ENCODE measurements at places on chromosomes 7 and 10.

DNA sequence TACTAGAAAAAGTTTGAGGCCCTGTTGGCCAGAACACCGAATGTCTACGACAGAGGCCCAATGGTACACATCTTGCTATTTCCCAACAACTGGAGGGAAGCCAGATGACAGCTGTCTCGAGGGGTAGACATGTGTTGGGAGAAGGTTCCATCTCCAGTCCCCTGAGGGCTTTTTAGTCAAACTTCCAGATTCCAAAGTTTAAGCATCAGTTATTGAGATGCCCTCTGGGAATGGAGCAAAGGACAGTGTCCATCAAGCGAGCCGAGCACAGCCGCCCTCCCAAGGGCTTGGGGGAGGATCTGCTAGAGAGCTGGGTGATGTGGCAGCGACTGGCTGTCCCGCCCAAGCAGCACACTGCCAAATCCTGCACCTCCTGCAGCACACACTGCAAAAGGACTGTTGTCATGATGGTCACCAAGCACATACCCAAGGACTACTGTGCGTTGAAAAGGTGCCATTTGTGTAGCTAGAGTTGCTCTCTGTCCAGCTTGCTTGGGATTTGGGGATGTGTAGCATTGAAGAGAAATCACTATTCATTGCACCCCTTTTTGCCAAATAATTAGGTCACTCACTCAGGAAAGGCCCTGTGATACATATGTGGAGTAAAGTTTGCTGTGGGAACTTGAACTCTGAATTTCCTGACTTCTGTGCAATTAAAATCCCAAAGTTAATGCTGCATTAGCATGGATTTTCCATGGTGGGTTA is 164.6 kb downstream of the TRIL start:
- DNase-seq: no peak

- no peak for DNase-seq
Observed at GRCh38 chr10:112141292-112141691, 42.3 kb downstream of the GPAM start.

DNA sequence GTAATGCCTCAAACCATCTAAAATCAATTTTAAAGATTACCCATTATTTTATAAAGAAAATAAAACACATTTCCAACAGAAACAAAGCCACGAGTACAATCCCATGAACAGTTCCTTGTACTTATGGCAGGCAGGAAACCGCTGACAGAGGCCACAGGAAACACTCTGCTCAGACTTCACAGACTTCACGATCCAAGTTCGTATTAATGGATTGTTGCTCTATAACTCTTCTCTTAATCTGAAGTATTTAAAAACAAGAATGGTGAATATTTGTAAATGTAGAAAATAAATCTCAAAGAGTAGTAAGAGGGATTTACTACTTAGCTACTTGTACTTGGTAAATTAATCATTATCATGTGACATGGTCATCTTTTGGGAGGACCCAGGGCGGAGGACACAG is 78.3 kb downstream of the SNX10 start:
- no peak for DNase-seq

DNA sequence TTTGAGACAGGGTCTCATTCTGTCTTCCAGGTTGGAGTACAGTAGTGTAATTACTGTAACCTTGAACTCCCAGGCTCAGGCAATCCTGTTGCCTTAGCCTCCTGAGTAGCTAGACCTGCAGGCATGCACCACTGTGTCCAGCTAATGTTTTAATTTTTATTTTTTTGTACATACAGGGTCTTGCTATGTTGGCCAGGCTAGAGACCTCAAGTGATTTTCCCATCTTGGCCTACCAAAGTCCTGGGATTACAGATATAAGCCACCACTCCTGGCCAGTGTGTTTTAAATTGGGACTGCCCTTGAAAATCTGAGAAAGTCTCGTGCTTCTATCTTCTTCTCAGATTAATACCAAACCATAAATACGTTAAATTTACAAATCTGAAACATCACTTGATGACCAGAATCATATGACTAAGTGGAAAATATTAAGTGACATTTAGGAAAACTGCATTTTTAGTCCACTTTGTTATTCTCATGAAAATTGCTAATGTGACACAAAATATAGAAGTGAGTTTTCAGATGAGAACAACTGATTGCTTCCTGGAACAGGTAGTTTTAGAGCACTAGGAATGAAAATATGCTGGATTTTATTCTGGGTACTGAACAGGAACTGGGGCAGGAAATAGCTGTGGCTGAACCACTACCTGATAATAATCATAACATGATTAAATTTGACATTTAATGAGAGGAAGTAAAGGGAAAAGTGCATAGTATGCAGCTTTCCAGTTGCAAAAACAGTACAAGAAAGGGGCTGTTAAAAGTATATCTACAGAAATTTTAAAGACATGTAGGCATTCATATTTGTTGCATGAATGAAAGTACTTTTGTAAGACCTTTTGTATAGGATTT is 4.2 kb downstream of the PHTF2 start:
- DNase-seq: no peak

DNA sequence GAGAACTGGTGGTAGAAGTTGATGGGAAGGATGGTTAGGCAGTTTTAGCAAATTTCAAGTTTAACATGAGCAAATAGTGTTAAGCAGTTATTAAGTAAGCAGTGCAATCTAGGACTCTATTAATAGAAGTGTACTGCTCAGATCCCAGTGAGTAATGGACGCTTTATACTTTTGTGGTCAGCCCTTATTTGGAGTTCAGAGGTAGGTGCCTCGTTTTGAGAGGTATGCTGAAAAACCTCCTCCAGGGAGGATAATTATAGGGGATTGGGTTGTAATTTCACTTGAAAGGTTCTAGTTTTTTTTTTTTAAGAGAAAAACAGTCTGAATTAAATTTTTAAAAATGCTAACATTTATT is 33.5 kb upstream of the CCDC7 start:
- DNase-seq: no peak

GRCh38 chr10:74307061-74307651 is 156.1 kb downstream of the ADK start:
- DNase-seq: no peak

DNA sequence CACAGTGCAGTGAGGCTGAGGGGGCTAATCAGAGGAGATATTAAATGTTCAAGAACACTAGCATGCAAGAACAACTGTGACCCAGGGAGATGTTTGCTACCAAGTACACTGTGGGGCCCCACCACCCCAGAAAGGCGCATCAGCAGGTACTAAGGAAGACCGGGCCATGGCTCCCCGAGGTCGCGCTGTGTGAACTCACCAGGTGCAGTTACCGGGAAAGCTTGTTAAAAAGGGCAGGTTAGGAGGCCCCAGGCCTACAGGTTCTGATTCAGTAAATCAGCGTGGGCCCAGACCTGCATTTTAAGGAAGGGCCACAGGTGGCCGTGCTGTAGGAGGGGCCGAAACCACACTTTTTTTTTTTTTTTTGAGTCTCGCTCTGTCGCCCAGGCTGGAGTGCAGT is 54.6 kb downstream of the TMEM209 start:
- DNase-seq: peak; percentile 6

GRCh38 chr7:94433224-94433623 is 38.5 kb downstream of the COL1A2 start:
- DNase-seq: no peak

- DNase-seq: no peak
Observed at GRCh38 chr7:79951415-79951814, 183.2 kb upstream of the GNAI1 start.

GRCh38 chr7:3078514-3078913 is 34.8 kb upstream of the CARD11 start:
- no peak for DNase-seq

GRCh38 chr7:101557421-101557820 is 71.7 kb downstream of the MYL10 start:
- no peak for DNase-seq

DNA sequence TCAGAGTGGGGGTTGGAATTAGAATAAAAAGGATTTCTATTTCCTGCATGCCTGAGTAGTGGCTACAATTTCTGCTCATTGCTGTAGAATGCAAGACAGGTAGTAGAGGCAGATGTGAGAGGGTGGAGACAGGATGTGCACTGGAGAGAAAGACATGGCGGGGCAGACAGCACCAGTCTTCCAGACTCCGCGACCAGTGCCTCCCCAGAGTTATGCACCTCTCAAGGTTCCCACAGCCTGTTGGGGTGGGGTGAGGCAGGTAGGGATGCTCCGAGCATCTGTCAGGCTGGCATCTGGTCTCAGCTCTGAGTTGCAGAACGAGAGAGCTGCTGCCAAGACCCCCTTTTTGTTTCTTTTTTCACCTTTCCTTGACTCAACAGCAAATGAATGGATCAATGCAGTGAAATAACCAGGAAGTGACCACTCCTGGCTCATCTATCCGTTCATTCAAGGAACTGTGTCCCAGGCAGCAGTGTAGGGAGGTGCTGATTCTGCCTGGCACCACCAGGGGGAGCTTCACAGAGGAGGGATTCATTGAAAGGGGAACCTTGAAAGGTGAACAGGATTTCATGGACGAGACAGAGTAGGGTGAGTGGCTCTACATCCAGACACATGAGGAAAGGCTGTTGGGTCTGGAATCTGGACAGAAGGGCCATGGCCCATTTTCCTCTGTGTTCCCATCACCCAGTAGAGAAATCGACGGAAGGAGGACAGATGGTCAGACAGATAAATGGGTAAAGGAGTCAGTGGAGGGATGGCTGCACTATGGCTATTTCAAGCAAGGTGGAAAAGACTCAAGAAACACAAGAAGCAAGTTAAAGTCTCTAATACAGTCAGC is 17.2 kb upstream of the SLC18A3 start:
- DNase-seq: peak; percentile 59

GRCh38 chr7:42238709-42239366 is 1.8 kb upstream of the GLI3 start:
- DNase-seq: no peak

Measured in activated CD4-positive, alpha-beta memory T cell treated with anti-CD3 and anti-CD28 coated beads, Interleukin-2, amount 10 ng/mL, durations not matched to agents 7 days and 5 days (primary cell).